ENCODE measurements at places on chromosomes 7 and 10.

DNA sequence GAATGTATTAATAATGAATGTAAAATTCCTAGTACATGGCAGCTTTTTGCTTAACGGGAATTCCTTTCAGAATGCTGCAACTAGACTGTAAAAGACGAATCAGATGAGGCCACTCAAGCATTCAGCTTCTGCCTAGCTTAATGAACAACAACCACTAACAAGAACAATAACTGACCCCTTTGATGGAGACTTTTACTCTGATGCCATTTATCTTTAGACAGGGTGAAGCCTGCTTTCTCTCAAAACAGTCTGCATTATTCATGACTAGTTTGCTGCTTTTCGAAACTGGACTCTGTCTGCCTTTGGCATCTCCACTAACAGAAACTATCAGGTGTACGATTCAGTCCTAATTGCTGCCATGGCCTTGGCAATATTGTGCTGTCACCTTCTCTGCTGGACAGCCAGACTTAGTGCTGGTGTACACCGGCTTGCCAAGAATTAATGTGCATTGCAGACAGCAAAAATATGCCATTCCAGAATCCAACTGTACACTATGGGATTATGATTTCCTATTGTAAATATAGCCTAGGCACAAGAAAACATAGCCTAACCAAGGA, 295.5 kb upstream of the CDC14C start:
- no peak for DNase-seq

- no peak for DNase-seq
Measured at GRCh38 chr10:50946991-50947781, 61.8 kb upstream of the A1CF start.

DNA sequence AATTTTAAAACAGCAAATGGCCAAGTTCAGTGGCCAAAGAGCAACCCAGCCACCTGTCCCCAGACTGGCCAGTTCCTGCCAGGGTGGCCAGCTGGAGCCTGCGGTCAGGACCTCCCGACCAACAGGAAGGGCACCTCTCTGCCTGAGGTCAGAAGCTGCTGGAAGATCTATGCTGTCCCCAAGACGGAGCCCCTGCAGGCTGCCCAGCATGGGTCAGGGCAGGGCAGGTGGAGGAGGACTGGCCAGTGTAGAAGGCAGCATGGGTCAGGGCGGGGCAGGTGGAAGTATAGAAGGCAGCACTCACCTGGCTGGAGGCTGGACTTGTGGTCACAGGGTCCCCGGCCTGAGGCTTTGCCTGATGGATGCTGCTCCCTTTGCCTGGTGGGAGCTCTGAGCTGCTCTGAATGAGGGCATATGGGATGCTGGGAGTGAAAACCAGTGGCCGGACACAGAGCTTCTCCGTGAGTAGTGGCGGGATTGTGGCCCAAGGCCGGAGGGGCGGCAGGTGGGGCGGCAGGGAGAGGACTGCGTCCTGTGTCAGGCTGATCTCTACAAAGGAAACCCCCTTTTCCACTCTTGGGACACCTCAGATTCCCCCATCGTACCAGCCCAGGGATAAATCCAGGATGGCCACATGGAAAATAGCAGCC, 229.2 kb downstream of the TCERG1L start:
- no peak for DNase-seq

GRCh38 chr7:5693529-5693928, 87.9 kb downstream of the RNF216 start:
- DNase-seq: peak; percentile 55

GRCh38 chr10:25974897-25975459, 40.9 kb downstream of the MYO3A start:
- DNase-seq: no peak

DNA sequence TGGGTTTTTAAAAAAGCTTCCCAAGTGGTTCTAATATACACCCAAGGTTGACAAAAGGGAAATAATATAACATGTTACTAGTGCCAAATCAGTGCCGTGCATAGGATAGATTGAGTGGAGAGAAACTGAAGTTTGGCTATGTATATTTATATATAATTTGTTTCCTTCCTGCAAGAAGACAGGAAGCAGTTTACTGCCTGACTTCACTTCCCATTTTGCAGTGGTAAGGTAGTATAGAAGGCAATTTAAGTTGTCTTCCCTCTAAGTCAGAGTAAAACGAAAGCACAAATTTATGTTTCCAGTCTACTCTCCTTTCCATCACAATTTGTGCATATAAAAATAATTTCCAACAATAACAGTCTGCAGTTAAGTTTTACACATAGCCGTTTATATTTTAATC, 3.4 kb upstream of the HYCC1 start:
- no peak for DNase-seq

DNA sequence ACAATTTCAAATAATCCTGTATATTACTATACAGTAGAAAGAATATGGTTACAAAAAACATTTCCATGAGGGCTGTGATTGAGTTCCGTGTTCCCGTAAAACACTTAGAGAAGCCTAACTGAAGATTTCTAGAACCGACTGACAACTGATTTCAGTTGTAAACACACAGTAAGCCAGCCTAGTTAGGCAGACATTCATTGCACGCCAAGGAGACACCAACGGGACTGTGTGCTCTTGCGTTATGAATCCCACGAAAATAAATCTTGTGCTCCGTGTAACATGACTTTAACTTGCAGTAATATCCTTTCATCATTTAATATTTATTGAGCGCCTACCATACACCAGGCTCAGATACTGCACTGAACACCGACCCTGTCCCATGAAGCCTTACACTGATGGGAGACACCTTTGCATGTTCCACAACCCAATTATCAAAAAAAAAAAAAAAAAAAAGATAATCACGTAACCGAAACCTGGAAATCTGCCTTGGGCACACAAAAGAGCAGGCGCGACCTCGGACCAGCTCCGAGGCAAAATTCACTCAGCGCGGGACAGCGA, 420 bp upstream of the KLHL7 start:
- DNase-seq: peak; percentile 49

DNA sequence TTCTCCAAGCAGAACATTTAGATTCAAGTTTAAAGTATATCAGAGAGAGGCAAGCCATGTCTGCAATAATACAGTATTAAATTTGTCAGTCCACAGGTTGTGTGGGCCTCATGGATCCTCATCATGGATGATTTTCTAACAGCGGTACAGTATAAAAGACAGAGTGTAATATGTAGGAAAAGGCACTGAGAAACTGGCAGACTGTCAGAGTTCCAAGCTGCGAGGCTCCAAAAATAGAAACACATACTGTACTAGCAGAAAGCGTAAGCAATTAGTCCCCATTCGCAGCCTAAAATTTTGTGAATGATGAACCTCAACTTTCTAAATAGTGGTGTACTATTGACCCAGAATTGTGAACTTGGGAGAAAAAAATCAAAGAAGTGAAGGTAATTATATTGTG, 933.3 kb downstream of the XPNPEP1 start:
- no peak for DNase-seq

- DNase-seq: no peak
Measured at GRCh38 chr7:7524121-7524520, 11.6 kb downstream of the COL28A1 start.

DNA sequence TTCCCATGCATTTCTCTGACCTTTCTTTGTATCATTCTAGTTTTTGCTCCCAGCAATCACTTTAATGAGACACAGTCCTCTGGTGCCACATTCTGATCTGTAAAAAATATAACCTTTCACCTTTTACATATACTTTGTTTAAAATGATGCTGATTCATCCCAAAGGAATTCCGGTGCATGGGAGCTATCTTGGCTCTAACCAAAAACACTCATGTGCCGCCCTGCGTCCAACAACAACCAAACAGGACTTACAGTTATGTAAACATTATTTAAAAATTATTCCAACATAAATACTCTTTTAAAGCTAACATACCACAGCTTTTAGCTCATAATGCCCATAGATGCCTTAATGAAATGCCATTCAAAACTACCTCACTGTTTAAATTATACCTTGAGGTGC, 7.7 kb upstream of the OPALIN start:
- no peak for DNase-seq

DNA sequence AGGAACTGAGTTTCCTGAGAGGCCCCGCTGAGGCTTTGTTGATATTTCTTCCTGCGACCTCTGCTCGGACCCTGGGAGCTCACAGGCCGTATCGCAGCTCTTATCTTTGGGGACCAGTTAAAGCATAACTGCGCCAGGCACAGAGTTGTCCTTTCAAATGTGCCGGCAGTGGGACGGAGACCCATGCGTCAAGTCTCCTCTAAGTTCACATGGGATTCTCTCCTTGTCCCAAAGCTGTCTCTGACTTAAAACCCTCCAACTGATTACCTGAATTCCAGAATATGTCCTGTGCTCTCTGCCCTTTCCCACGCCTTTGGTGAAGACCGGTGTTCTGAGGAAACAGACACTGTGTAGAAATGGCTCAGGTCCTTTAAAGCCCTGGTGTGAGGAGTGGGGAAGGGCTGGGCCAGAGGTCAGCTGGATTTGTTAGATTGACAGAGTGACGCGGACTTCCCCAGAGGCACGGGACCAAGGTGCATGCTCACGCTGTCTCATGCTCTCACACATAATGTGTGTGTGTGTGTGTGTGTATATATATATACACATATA, 169.8 kb downstream of the EGFR start:
- no peak for DNase-seq

GRCh38 chr10:62506371-62506770, 132.2 kb downstream of the ZNF365 start:
- DNase-seq: no peak

GRCh38 chr10:29671228-29671780, 36.5 kb upstream of the SVIL start:
- DNase-seq: no peak

GRCh38 chr7:140476698-140477261, 2.5 kb downstream of the MKRN1 start:
- no peak for DNase-seq

- no peak for DNase-seq
Measured at GRCh38 chr7:155460926-155461613, 3.1 kb downstream of the EN2 start.

DNA sequence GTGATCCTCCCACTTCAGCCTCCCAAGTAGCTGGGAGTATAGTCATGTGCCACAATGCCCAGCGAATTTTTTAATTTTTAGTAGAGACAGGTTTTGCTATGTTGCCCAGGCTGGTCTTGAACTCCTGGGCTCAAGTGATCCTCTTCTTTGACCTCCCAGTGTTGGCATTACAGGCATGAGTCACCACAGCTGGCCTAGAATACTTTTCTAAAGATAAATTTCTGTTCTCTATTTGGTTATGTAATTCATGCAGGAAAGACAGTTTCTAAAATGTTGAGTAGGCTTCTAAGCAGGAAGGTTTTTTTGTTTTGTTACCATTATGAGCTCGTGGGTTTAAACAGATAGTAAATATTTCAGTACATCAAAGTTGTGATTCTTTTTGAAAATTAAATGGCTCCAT, 5.0 kb downstream of the RBAK start:
- no peak for DNase-seq

- peak; percentile 49 for DNase-seq
Measured at GRCh38 chr7:129773328-129773731, 161.8 kb downstream of the NRF1 start.

GRCh38 chr7:146728611-146729010, 612.0 kb downstream of the CNTNAP2 start:
- DNase-seq: no peak

- no peak for DNase-seq
Measured at GRCh38 chr10:33876584-33877400, 542.3 kb upstream of the NRP1 start.

- no peak for DNase-seq
Measured at GRCh38 chr10:23442936-23443335, 4.1 kb downstream of the OTUD1 start.

DNA sequence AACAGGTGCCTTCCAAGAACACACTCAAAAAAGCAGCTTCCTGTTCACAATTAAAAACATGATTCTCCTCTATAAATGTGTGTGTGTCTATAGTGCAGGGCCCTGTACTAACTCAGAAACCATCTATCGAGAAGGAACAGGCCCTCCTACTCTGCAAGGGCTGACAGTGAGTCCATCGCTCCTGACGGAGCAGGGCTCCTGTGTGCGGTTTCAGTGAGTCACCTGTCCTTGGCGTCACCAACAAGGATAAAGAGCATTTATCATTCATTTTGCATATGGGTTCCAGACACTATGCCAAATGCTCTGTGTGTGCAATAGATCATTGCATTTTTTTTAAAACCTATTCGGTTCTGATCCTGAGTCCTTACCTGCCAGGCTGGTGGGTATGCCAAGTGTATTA, 63.7 kb downstream of the TACC2 start:
- no peak for DNase-seq

- no peak for DNase-seq
Measured at GRCh38 chr10:70930263-70931000, 42.1 kb upstream of the PCBD1 start.

- peak; percentile 11 for DNase-seq
Measured at GRCh38 chr7:111424768-111425167, 137.5 kb downstream of the IMMP2L start.

GRCh38 chr7:157021071-157021870, 10.8 kb upstream of the MNX1 start:
- DNase-seq: peak; percentile 52

DNA sequence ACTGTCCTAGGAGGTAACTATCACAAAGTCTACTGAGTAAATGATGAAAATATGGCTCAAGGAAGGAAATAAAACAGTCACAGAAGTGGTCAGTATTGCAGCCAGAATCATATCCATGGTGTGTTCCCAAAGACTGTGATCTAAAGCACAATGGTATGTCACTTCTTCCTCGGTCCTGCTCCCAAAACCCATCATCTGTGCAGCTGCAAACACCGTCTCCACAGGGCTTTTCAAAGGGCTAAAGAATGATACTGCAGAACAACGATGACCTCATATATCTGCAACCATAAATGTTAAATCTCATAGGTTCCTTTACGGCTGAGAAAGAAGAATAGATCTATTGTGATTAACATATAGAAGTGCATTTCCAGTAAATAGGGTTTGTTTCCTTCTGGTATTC, 465.0 kb downstream of the GRID1 start:
- DNase-seq: no peak

DNA sequence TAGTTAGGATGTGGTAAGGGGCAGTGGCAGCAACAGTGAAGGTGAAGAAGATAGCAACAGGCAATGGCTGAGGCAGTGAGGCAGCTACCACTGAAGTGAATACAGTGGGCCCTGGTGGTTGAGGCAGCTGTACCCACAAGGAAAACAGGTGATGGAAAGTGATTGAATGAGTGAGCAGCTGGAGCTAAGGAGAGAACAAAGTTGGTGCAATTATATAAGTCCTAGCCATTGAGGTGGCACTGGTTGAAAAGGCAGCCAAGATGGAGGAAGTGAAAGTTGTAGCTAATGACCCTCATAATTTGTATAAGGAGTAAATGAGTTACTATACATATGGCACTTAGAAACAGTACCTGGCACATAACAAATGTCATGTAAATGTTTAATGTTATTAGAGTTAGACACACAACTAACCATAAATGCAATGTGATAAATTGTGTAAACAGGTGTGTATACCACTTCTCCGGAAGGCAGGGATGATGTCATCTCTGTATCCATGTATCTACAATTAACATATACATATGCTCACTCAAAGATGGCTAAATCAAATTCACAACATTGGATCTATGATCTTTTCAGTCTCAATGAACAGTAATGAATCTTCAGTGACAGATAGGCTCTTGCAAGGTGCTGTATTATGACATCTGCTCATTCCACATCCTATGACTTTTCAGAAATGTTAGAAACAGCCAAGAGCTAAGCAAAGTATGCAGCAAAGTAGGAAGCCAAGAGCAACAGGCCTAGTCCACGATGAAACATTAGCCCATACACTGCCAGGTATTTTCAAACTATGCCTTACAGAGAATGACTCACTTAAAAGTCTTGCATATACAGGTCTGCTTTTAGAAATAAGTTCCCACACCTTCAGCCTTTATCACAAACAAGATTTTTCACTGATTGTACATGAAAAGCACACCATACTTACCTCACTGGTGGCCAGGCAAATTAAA, 10.7 kb downstream of the XPNPEP1 start:
- DNase-seq: peak; percentile 72
